Tongue (tissue), 3 donors: ENCODE measurements at places on chromosomes 1 and 21.
A peak's percentile ranks its signal among the peaks of the same experiment; 100 is the strongest.

- no peak for DNase-seq
These were observed 14.9 kb upstream of the KCNK1 start for GRCh38 chr1:233598891-233599541.

DNA sequence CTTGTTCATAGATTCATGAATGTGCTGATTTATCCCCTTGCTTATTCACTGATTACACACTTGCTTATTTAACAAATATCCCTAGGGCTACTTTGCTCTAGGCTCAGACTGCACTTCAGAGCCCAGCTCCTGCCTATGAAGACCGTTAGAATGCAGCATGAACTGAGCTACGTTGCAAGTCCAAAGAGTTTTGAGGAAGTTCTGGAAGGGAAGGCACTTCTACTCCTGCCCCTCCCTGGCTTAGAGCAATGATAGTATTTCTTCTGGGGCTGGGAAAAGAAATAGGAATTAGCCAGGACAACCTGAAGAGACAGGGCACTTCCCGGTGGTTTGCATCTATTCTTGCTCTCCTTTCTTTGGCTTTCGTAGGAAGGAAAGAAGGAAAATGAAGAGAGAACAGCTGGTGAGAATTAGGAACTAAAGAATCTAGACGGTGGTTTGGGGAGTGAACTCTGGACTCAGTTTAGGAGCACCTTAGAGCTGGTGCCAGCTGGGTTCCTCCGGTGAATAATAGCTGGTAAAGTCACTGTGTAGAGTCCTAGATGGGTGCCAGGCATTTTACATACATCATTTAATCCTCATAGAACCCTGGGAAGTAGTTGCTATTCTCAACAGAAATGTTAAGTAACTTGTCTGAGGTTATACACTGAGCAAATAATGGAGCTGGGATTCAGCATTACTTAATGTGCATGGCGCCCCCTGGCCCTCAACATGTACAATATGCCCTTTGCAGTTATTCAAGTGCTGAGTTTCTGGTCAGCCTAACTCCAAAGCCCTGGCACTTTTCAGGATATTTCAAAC lies 65.9 kb downstream of the NDUFS5 start:
- peak; percentile 73 for DNase-seq

GRCh38 chr1:115929881-115930280 lies 46.4 kb upstream of the SLC22A15 start:
- peak; percentile 72 for DNase-seq

- DNase-seq, result no peak
These were observed 76.2 kb upstream of the TMEM51 start for GRCh38 chr1:15077384-15077783.

GRCh38 chr1:191897134-191897533 lies 261.1 kb upstream of the RGS18 start:
- no peak for DNase-seq

DNA sequence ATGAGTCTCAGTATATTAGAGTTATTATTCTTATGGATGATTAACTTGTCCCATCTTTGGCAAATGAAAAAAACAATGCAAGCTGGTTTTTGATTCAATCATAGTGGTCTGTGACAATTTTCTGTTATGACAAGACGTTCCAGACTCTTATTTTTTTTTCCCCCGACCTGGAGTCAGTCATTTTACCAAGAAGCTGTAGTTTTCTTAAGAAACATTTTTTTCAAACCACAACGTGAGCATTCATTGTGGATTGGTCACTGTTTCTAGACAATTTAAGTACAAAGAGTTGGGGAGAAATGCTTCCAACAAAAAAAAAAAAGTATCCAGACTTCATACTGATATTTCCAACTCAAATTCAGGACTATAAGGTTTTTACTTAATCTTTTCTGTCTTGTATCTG lies 8.0 kb upstream of the ANGPTL3 start:
- DNase-seq, result no peak
